CD4-positive, alpha-beta T cell treated with Interleukin-17A for 1 hour (primary cell): ENCODE measurements at places on chromosomes 6 and 20.

DNA sequence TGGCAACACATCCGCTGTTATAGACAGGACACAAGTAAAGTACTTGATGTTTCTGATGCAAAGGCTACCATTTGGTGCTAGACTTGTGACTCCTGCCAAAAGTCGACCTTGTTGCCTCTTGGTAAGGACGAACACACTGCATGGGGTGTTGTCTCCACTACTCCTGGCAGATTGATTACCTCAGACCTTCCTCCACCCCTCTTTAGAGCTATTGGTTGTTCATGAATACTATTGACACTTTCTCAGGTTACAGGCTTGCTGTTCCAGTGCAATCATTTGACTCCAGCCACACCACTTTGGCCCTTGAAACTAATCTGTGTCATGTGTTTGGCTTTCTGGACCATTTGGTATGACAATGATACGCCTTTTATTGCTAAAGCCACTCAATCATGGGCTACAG lies 62.3 kb downstream of the TRMT11 start:
- DNase-seq, result no peak

DNA sequence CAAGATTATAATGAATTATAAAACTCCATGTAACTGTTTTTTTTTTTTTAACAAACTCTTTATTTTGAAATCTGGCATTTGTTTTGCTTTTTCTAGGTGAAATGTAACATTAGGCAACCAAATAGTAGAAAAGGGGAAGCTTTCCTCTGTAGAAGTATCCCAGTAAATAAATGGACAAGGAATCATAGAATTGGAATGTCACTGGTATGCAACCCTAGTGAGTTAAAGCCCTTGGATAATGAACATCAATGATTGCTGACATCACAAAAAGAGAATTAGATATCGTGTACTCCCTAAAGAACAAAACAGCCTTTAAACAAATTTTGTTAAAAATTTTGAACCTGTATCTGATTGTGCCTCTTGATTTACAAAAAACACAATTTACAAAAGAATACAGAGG lies 93.9 kb upstream of the OGFRL1 start:
- DNase-seq, result no peak

DNA sequence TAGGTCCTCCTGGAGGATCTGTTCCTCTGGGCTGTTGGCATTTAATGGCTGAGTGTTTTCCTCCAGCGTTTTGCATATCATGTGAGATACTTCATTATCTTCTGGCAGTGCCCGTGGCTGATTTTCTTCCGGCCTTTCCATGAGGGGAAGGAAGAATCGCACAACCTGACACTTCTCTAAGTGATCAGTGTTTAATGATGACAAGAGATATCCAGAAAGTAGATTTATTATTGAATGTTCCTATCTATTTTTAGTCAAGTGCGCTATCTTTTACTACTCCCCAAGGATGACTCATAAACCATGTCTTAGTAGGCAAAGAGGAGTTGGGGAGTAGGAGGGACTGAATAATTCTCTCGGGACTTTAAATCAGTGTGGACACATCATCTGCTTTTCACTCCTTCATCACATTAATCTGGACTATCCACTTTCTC lies 149.7 kb downstream of the PLCB4 start:
- no peak for DNase-seq

DNA sequence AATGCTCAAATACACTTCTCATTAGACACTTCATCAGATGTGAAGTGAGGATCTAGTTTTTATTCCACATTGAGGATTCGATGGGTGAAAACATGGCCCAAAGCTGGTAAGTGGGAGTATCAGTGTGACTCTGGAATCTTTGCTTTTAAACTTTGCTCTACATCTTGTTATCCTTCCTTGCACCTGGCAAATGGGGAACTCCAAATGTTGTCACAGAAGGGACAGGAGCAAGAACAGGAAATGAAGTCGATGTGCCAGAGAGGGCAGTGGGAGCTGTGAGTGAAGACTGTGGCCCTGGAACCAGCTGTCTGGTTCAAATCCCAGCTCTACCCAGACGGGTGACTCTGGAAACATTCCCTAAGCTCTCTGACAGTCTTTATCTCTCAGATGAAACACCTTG lies 86.7 kb upstream of the AGPAT4 start:
- DNase-seq, result no peak

- peak; percentile 27 for DNase-seq
Measured at GRCh38 chr20:13771853-13772453, 12.8 kb downstream of the ESF1 start.

DNA sequence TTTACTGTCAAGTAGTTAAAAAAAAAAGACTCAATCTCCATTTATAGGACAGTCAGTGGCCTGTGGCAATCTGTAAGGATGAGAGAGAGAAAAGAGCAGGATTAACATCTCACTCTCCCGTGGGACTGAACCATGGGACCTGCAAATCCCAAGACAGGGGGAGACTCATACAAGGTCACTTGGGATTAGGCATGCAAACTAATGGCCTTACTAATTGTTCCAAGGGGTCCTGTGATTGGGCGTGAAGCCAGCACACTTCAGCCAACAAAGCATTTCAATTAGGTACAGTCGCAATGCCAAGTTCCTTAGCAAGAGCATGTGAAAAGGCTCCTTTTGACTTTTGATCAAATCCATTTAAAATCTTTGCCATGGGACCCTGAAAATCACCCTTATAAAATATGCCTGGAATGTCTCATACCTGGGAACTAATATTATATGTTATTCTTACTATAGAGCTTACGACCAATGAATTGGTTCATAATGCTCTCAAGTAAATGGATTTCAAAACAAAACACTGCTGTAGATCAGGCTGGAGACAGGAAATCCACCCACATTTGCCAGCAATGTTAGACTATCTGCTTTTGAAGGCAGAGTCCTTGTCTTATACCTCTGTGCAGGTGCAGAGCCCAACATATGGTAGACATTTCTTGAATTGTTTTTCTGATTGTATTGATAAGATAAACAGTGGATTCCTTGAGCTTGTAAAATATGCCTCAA lies 412.5 kb downstream of the GJA1 start:
- no peak for DNase-seq

DNA sequence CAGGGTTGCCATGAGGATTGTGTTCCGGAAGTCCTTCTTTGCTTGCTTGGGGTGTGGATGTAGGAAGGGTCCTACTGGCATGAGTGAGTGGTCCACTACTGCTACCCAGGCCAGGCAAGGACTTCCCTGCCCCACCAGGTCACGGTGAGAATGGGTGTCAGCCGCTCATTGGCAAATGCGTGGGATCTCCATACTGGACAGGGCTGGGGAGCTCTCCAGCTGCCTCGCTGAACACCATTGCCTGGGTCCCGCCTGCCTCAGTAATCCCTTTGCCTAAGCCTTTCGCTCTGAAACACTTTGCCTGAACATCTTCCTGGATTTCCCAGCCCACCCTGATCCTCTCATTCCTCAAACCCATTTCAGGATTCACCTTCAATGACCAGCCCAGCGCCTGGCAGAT lies 59.5 kb downstream of the CTCFL start:
- no peak for DNase-seq

- DNase-seq, result peak; percentile 91
Measured at GRCh38 chr6:27126815-27127537, 120.5 kb upstream of the PRSS16 start.

DNA sequence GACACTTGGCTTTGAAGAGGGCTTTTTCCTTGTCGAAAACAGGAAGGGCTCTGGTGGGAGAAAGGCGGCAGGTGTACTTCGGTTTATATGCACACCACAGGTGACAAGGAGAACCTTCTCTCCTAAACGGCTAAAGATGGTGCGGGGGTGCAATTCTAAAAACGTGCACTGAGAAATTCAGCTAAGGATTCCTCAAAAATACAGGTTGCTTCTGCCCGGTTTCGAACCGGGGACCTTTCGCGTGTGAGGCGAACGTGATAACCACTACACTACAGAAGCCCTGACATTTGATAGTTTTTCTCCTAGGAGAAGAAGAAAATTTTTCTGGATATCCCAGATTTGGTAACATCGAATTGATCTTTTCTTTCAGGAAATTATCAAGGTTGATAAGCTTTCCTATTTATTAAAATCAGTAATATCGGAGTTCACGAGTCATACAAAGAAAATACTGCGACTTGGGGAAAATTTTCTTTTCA lies 32.0 kb downstream of the POM121L2 start:
- peak; percentile 27 for DNase-seq

- no peak for DNase-seq
Measured at GRCh38 chr6:16327777-16328325, 89.5 kb downstream of the GMPR start.

- DNase-seq, result no peak
Measured at GRCh38 chr20:51184289-51184688, 161.4 kb upstream of the KCNG1 start.

GRCh38 chr6:164832410-164832809 lies 477.0 kb downstream of the C6orf118 start:
- no peak for DNase-seq

- no peak for DNase-seq
Measured at GRCh38 chr6:38215651-38216311, 396.3 kb downstream of the ZFAND3 start.

DNA sequence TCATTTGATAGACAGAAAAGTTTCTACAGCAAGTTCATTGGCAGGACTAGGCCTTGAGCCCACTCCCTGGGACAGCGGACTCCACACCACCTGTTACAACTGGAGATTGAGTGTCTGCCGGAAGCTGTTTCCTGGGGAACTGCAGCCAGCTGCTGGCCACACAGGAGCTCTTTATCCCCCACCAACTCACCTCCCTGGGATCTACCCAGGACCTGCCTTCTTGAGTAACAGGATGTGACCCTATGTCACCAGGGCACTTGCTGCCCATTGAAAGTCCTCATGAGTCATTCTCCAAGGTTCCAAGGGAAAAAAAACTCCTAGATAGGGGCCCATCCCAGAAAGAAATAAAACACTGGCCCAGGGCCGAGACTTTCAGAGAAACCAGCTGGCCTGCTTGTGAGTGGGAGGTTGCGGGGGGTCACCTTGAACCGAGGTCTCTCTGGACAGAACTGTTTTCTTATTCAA lies 37.4 kb upstream of the SLC9A8 start:
- DNase-seq, result no peak

DNA sequence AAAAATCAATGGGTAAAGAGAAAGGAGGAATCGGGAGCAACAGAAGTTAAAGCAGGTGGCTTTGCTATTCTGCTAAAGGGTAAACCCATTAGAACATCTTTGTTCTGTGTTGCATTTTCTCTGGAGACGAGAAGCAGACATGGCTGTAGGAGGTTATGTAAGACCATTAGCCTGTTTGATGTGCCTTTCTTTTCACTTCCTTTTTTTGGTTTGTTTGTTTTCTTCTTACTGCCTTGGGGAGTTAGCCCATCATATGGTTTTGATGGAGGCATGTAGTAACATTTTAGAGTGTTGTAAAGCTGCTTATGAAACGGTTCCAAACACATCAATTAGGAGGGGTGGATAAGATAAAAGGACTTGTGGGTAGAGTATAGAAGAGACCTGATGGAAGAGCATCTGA lies 131.0 kb downstream of the DOK5 start:
- DNase-seq, result no peak

GRCh38 chr6:169937389-169938261 lies 186.2 kb downstream of the ERMARD start:
- no peak for DNase-seq

DNA sequence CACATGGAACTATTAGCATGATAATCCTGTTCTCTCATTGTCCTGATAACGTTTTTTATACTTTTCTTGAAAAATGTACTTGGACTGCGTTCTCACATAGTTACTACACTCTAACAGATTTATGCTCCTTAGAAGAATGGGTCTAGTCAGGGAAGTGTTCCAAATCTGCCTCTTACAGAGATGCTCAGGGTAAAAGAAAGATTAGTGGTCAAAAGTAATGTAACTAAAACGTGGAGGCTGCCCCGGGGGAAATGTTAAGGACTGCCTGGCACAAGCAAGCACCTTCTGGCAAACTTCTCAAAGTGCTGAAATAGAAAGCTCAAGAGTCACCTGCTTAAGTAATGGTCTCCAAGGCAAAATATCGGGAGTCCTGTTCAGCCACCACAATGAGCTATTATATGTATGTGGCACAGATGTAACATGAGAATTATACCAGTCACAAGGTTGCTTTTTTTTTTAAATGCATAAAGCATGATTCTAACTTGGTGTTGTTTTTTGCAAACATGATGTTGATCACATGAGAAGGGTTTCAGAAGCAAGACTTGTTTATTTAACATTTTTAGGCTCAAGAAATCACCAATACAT lies 244.5 kb upstream of the JARID2 start:
- no peak for DNase-seq
